ENCODE measurements at places on chromosomes 2 and 18.

GRCh38 chr2:201996006-201996405 is 37.6 kb upstream of the FZD7 start:
- no peak for DNase-seq

GRCh38 chr2:62201307-62201706 is 5.4 kb downstream of the B3GNT2 start:
- DNase-seq = no peak

DNA sequence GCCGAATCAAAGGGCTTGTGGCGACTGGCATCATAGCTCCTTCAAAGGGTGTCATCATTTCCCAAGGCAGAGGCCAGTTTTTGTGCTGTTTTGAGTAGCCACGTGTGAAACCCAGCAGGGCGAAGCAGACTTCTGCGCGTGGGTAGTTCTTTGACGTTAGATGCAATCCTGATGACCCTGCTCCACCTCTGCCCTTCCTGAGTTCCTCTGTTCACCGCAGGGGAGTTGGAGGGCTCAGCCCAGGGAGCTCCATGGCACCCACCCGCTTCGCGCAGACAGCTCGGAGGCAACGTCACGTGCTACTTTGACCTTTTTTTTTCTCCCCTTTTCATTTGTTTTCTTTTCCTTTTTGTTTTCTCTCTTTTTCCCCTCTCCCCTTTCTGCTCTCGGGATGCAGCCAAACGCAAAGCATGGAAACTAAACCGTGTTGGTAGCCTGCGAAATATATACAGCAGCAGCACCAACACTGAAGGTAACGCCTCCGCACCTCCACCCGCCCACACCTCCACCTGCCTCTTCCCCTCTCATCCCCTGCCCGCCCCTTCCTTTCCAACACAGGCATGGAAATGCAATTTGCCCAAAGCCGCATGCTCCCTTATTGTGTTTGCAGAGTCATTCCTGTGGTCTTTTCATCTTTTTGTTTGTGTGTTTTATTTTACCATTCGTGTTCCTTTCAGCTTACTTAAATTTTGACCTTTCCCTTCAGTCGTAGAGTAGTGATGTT is 153.6 kb downstream of the GBX2 start:
- DNase-seq = no peak

DNA sequence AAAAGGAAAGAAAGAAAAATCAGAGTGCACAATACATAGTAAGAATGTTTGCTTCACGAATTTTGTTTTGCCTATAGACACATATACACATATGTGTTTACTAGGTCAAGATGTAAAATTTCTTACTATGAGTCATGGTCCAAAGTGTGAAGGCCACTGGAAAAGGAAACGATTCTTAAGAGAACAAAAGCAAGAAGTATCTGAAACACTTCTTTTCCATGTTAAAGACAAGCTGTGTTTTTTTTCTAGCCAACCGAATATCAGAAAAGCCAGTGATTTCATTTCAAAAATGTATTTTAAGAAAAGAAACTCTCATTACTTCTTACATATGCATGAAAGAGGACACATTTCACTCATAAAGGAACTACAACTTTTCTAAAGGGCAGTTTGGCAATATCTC is 24.9 kb downstream of the PECR start:
- DNase-seq = no peak

GRCh38 chr2:150916467-150917396 is 344.9 kb downstream of the RBM43 start:
- no peak for DNase-seq

DNA sequence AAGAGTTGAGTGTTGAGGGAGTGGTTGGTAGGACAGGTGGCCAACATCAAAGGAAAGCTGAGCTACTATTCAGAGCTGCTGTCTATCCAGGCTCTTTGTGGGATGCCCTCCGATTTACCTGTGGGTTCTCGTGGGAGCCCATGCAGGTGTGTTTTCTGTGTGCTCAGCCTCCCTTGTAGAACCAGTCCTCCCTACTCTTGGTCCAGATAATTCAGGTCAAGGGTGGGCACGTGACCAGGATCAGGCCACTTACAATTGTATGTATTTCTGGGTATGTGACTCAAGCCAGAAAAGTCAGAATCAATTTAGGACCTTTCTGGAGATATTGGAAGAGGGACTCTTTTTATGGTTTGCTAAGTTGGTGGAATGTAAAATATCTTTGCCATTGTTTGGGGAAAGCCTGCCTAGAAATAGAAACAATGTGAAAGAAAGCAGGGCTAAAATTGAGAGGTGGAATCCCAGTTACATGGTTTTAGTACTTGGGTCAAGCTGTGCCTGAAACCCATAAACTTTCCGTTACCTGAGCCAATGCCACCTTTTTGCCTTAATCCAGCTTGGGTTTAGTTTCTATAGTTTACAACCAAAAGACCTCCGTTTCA is 93.2 kb downstream of the PDCL3 start:
- no peak for DNase-seq

DNA sequence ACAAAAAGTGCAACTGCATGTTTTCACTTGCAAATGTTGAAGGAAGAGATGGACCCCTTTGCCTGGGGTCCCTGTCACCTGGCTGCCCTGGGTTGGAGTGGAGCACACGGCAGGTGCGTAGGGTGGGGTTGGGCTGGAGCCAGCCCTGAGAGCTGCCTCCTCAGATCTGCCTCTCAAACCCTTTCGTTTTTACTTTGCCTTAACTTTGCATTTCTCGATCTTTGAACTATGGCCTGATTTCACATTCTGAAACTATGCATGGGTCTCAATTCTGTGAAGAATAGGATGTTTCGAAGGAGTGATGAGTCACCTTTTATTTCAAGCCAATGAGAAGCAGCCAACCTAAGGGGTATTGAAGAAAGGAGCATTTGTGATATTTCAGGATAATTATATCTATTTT is 132.8 kb downstream of the ACOXL start:
- no peak for DNase-seq

GRCh38 chr18:36633961-36634412 is 194.8 kb downstream of the TPGS2 start:
- no peak for DNase-seq

DNA sequence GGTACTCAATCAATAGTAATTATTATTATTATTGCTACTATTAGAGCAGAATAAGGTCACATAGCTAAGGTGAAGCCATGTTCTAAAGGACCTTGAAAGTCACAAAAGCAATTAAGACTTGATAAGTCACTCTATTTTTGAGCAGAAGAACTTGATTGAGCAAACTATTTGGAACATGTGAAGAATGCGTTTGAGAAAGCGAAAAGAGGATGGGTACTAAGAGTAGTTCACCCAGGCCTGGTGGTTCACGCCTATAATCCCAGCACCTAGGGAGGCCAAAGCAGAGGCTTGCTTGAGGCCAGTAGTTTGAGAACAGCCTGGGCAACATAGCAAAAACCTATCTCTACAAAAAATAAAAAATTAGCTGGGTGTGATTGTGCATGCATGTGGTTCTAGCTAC is 7.2 kb upstream of the RTN4 start:
- DNase-seq = no peak

DNA sequence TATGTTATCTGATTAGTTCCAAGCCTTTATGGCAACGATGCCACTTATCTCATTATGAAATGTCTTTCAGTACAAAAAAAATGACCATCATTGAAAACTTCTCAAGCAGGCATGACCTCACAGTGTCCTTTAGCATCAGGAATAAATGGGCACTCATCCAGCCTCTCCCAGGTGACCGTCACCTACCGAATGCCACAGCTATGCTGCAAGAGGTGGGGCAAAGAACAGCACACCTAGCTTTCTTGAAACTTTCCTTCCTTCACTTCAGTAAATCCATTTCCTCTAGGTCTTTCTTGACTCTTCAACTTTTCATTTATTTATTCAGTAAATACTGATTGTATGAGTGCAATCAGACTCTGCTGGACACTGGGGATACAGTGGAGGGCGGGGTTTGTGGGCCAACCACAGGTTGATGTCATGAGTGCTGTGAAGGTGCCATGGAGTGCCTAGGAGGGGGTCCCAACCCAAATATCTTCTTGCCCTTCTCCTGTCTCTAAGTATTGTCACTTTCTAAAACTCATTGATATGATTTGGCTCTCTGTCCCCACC is 54.3 kb upstream of the HK2 start:
- DNase-seq = no peak
